Activated T-helper 9 cell treated with anti-CD3 and anti-CD28 coated beads, Interleukin-2, amount 50 U/mL, for 16 hours (primary cell): ENCODE measurements at places on chromosomes 3 and 15.
A peak's percentile ranks its signal among the peaks of the same experiment; 100 is the strongest.

GRCh38 chr3:51961602-51962569 lies 5.4 kb downstream of the PCBP4 start:
- no peak for DNase-seq

DNA sequence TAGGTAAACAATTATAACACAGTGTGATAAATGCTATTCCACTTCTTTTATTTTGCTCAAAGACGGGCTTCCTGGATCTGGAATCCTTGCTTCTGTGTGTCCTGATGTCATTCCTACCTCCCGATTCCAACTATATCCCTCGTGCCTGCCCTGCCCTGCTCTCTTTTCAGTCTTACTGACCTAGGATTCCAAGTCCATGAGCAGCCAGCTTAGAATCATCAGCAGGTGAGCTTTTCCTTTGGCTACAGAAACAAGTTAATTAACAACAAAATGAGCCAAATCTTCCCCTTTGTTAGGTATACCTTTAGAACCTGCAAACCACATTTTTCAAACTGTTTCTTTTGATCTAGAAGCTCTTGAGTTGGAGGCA lies 21.9 kb upstream of the KPNA1 start:
- DNase-seq, result no peak

GRCh38 chr15:79948095-79948695 lies 22.8 kb downstream of the BCL2A1 start:
- no peak for DNase-seq

DNA sequence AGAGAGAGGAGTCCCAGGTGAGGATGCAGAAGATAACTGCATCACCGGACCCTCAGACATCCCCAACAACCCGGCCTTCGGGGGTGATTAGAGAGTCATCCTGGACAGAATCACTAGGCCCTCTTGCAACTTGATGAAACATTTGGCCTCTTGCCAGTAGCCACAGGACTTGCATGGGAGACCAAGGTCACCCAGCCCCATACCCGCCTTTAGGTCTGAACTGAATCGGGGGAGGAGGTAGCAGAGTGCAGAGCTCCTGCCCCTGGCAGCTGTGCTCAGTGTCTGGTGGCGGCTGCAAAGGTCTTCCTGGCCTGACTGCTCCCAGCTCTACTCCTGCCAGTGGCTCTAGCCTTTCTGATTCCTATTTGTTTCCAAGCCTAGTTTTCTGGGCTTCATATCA lies 12.4 kb downstream of the PIF1 start:
- no peak for DNase-seq

GRCh38 chr3:172538368-172539151 lies 15.3 kb upstream of the TNFSF10 start:
- DNase-seq, result no peak

- DNase-seq, result no peak
These were observed 576.1 kb downstream of the PDCD6IP start for GRCh38 chr3:34374521-34374920.

GRCh38 chr15:60301024-60301423 lies 96.8 kb downstream of the ANXA2 start:
- DNase-seq, result no peak

DNA sequence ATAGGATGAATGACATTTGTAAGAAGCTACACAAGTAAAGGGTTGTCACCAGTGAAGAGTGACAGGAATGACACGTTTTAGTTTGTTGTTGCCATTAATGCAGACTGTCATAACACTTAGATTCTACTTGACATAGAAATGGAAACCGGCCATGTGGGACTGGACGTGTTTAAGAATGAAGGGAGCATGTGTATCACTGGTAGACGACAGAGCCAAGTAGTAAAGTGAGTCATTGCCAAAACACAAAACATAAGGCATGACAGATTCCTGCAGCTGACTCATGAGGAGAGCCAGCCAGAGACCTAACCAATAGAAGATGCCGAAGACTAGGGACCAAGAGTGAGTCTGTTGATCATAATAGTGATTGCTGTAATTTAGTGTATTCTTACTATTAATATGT lies 106.2 kb upstream of the PLAAT1 start:
- DNase-seq, result no peak

DNA sequence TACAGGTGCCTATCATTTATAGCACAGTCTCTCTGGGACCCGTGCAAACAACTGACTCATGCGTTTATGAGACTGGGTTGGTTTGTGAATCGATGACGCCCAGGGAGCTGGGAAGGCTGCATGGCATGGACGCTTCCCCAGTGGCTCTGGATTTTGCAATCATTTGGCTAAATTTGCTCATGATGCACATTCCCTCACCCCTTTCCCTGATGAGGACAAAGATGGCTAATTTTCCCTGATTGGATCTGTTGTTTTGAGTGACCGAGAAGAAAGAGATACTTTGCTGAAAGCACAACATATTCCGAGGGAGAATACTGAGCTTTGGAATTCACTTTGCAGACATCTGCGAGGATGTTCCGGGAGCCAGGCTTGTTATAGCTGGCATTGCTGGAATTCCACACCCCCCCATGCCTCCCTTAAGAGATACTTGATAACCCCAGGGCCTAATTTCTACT lies 51.1 kb downstream of the CGNL1 start:
- no peak for DNase-seq

DNA sequence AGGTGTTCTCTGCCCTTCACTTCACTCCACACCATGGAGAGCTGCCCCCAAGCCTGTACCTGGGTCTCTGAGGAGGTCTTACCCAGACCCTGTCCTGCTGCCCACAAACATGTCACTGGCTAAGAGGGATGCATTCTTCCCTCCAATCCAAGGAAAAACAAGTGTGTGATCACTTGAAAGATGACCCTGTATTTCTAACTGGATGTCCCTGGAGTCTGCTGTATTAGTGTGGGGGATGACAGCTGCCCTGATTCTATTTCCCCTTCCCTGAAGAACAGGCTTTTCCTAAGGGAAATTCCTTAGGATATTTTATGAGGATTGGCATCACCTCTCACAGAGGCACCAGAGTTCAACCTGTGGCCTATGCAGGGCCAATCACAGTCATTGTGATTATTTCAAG lies 55.0 kb upstream of the GATA2 start:
- DNase-seq, result no peak

DNA sequence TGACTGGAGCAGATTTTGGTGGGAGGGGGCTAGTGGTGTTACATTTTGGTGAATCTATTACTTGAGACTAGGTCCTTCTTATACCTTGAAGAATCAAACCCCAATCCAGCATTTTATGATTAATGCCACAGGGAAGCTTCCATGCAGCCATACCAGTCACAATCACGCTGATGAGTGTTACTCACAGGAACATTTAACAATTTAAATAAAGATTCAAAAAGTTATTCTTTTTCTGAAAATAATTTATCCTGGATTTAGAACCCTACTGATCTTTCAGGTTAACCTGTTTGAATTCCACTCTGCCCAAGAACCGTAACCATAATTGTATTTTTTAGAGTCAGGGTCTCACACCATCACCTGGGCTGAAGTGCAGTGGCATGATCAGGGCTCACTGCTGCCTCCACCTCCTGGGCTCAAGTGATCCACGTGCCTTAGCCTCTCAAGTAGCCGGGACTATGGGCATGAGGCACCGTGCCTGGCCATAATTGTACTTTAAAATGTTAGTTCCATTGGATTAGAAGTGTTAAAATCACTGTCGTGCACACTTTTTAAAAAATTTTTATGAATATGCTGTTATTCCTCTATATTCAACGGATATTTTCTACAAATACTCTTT lies 929 bp upstream of the MTMR10 start:
- DNase-seq, result no peak

GRCh38 chr15:89874926-89875564 lies 18.7 kb downstream of the AP3S2 start:
- peak; percentile 68 for DNase-seq

GRCh38 chr3:85881833-85882393 lies 923.1 kb downstream of the CADM2 start:
- no peak for DNase-seq

DNA sequence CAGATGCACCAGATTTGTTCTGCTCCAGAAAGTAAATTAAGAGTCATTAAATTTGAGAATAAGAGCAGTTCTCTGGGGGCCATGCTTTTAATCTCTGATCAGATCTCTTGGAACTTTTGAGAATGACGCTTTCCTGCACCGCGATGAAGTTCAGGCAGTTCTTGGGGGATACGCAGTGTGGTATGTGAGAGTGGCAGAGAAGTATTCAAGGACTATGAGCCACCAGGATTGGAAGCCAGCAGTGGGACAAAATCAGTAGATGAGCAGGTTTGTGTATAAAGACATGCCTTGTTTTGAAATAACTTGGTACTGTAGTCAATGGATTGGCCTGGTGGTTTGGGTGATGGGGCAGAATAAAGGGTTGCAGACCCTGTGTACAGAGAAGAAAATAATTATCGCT lies 483.6 kb downstream of the ERC2 start:
- DNase-seq, result no peak

DNA sequence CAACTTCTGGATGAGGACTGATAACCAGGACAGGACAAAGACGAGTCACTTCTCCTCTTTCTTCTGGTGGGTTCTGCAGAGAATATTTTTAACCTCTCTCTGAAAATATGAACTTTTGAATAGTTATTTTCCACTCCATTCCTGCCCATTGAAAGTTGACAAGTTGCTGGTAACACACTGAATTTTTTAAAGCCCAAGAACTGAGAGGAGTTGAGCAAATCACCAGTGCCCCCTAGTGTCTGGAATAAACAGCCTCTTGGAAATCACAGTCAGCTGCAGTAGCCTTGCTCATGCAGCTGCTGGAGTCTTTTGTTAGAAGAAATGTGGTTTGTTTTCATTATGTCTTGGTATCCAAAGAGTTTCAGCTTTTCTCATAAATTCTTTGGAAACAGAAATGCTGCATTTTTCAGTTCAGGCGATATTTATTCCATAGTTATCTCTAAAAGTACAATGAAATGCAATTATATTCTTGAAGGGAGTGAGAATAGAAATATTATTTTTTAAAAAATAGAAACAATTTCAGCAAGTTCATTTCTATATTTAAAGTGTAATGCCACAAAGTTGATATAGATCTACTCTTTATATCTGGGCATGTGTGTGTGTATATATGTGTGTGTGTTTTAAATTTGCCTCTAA lies 741.0 kb upstream of the CBLB start:
- DNase-seq, result peak; percentile 30

- DNase-seq, result no peak
These were observed 235.3 kb upstream of the ROPN1 start for GRCh38 chr3:124227150-124227630.

- DNase-seq, result no peak
These were observed 852.4 kb downstream of the TUSC7 start for GRCh38 chr3:117562000-117562399.

- DNase-seq, result no peak
These were observed 35.6 kb upstream of the SPTSSB start for GRCh38 chr3:161406594-161407555.

DNA sequence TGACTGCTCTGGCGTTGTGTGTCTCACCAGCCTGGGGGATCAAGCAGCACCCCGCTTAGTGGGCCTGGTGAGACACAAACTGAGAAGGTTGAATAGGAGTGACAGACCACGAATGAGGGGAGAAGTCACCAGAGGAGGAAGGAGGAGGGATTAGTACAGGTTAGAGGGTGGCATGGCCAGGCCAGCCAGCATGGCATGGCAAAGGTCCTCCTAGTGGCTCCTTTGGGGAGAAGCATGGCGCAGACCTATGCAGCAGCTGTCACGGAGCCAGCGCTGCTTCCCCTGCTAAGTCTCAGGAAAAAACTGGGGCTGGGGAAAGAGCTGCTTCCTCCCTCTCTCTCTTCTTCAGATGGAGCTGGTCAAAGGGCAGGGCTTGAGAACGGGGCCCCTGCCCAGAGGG lies 48.6 kb downstream of the ZDHHC3 start:
- DNase-seq, result no peak

GRCh38 chr15:75659141-75659771 lies 11.5 kb downstream of the SNX33 start:
- no peak for DNase-seq

- DNase-seq, result no peak
These were observed 129.3 kb downstream of the RBMS3 start for GRCh38 chr3:29410220-29410619.

GRCh38 chr3:20930034-20930433 lies 744.0 kb upstream of the SGO1 start:
- no peak for DNase-seq

GRCh38 chr3:132872711-132873110 lies 150.5 kb upstream of the NPHP3 start:
- no peak for DNase-seq

DNA sequence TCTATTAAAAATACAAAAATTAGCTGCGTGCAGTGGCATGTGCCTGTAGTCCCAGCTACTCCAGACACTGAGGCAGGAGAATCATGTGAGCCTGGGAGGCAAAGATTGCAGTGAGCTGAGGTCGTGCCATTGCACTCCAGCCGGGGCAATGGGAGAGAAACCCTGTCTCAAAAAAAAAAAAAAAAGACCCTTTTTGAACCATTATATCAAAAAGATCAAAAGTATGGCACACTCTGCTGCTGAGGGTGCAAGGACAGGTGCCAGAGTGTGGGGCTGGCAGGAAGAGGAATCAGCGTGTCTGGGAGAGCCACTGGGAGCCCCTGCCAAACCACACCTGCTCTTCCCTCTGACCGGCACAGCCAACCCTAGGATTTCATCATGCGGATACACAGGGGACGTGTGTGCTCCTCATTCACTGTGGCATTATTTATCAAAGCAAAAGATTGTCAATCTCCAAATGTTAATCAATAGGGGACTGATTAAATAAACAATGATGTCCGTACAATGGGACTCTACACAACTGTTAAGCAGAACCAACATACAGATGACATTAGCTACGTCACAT lies 147.3 kb upstream of the TLE3 start:
- DNase-seq, result no peak

GRCh38 chr3:188051801-188052168 lies 102.2 kb upstream of the LPP start:
- DNase-seq, result no peak

DNA sequence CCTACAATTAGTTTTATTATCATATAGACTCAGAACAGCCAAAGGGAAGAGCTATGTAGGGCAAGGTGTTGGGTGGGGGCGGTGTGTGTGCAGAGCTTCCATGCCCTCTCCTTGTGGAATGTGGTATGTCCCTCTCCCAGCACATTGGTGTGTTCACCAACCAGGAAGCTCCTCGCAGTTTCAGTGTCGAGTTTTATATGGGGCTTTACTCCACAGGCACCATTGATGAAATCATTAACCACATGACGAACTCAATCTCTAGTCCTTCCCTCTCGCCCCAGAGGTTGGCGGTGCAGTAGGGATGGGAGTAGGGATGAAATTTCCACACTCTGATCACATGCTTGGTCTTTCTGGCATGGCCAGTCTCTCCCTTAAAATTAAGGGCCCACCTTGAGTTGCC lies 13.6 kb upstream of the SRP14 start:
- no peak for DNase-seq
